ENCODE measurements at places on chromosomes 3 and 15.
A peak's percentile ranks its signal among the peaks of the same experiment; 100 is the strongest.

GRCh38 chr15:37046876-37047614 lies 53.3 kb downstream of the MEIS2 start:
- DNase-seq: peak; percentile 20

- no peak for DNase-seq
Measured at GRCh38 chr15:52338891-52339290, 43.3 kb upstream of the MYO5C start.

DNA sequence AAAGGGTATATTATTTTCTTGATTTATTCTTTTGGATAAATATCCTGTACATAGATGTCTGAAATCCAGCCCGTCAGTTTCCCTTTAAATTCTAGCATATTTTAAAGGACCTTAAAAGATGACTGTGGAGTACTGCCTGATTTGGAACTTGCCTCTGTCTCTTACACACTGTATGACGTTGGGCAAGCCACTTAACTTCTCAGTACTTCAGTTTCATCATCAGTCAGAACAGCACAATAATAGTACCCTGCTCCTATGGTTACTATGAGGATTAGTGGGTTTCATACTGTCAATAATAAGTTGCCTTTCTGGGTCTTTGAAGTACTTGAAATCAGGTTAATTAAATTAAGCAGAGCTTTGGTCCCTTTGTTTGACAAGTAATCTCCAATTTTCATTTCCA lies 374.3 kb downstream of the TIGIT start:
- DNase-seq: no peak

GRCh38 chr3:164459521-164460151 lies 618.7 kb downstream of the SI start:
- no peak for DNase-seq

DNA sequence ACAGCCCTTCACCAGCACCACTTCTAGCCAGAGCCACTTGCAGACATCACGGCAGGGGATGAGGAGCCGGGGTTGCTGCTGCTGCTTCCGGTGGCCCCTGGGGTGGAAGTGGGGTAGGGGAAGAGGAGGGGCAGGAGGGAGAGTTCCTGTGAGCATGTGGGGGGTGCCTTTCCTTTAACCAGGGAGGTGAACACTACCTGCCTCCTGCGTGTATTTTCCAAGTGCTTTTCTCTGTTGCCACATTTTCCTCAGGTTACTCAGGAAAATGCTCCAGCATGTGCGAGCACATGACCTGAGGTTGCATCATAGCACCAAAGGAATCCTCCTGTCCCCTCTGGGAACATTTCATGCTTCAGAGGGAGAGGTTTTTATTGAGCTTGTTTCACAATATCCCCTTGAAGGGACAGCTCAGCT lies 12.2 kb upstream of the SACM1L start:
- peak; percentile 68 for DNase-seq

- peak; percentile 48 for DNase-seq
Measured at GRCh38 chr3:136787349-136787748, 31.6 kb upstream of the SLC35G2 start.

DNA sequence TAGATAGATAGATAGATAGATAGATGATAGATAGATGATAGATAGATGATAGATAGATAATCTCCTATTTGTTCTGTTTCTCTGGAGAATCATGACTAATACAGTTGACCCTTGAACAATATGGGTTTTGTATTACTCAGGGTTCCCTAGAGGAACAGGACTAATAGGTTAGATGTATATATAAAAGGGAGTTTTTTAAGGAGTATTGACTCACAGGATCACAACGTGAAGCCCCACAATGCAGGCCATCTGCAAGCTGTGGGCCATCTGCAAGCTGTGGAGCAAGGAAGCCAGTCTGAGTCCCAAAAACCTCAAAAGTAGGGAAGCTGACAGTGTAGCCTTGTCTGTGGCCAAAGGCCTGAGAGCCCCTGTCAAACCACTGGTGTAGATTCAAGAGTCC lies 67.6 kb downstream of the PYDC2 start:
- DNase-seq: peak; percentile 3

DNA sequence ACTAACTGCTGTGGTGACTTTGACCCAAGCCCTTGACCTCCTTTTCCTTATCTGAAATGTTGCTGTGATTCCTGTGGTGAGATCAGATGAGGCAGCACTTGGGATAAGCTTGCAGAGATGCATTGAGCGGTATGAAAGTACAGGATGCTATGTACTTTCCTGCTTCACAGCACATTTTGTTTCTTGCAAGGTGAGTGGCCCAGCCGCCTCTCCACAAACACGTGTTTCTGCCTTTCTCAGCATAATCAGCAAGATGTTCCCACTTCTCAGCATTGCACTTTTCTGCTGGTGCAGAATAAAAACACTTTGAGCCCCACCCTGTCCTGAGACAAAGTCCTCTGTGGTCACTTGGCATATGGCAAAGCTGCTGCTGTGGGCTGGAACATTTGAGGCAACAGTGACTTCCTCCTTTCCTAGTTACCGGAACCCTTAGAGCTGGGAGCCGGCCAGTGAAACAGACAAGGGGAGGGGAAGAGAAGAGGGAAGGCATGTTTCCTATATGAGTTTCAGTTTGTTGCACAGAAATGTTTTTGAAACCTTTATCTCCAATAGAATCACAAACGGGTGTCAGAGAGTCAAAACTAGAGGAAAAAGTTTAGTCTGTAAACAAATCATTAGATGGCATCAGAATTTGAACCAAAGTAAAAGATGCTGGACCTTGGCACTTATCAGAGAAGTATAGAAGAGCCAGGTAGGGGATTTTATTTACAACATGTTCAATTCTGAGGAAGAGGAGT lies 5.0 kb downstream of the NUDT16 start:
- no peak for DNase-seq

DNA sequence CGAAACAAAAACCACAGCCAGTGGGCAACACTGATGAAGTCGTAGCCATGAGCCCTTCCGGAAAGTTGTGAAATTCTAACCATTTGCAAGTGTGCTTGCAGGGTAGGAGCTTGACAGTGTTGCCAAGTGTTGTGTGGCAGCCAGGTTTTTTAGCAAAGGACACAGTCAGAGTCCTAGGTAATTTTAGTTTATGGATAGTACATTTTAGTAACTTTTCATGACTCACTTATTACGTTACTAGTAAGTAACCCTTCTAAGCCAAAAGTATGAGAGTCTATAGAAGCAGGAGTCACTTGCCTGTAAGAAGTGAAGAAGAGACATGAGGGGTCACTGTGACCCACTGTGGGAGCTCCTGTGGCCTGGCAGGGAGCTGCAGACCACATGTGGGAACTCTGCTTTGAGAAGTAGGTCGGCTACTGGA lies 54.8 kb upstream of the ADPGK start:
- DNase-seq: no peak

DNA sequence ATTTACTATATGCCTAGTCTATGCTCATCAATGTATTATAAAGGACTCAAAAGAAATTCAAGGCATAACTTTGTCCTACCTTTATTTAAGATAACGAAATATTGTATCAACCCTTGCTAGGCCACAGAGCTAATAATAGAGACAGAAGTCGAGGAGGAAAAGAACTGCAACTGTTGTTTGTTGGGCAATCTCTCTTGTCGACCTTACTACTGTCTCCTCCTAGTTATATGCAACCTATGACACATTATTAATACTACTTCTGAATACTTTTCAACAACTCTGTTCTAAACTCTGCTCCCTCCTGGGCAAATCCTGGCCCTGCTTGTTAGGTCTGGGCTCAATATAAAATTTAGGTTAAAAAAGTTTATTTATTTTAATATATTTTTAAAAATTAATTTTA lies 24.6 kb downstream of the SPPL2A start:
- DNase-seq: no peak

DNA sequence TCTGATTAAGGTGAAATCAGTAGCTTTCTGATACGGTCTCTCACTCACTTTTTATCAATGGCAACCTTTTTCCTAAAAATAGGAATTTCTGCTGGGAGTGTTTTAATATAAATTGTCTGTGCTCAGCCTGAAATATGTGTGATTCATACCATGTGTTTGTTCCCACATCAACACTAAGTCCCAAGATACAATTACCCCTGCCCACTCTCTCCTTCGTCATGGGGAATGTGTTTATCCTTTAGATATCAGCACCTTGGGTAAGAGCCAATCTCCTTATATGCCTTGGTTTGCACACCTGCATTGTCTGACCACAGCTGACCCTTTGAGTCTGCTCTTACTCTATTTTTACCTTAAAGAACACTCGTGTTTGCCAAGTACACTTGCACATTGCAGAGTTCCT lies 356.4 kb downstream of the LPP start:
- DNase-seq: peak; percentile 67

GRCh38 chr3:26559227-26559626 lies 63.3 kb upstream of the LRRC3B start:
- peak; percentile 6 for DNase-seq

DNA sequence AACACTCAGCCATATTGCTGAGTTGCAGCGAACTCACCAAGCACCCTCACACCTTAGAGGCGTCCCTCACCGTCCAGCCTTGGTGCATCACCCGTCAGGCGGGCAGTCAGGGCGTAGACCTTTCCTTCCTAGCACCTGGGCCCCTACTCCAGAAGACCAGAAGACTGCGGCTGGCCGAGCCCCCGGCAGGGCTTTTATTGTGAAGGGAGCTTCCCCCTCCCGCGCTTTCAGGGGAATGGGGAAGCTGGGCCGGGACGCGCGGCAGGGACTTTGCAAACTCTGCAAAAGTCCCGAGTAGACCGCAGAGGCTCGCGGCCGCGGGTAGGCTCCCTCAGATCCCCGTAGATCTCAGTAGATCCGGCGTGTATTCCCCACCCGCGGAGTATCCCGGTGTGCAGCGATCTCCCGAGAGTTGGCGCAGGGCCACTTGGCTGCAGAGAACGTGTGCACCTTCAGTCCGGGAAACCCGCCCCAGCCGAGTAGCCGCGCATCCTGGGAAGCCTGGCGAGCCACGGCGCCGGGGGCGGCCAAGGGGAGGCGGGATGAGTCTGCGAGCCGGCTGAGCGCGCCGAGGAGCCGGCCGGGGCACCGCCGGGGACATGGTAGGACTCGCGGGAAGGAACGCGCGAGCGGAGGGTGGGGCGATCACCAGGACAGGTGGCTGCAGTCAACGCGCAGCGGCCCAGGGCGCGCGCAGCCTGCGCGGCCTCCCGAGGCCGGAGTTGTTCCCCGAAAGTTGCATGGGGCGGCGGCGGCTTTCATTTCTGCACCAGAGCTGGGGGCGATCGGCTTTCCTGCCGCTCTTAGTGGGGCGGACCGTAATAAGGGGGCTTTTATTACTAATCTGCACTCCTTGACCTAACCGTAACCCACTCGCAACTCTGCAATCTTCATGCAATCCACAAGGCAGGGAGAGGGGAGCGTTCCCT lies at the start of gene GASK1A:
Gene GASK1A, plus strand, starts transcription at position 268 of the 929 bp plus-strand sequence. Its CDS starts 332 bp downstream, at position 600.
- peak; percentile 6 for DNase-seq

GRCh38 chr15:38707802-38708671 lies 143.4 kb upstream of the RASGRP1 start:
- peak; percentile 81 for DNase-seq

GRCh38 chr3:141129049-141129448 lies 77.9 kb downstream of the SPSB4 start:
- DNase-seq: no peak

DNA sequence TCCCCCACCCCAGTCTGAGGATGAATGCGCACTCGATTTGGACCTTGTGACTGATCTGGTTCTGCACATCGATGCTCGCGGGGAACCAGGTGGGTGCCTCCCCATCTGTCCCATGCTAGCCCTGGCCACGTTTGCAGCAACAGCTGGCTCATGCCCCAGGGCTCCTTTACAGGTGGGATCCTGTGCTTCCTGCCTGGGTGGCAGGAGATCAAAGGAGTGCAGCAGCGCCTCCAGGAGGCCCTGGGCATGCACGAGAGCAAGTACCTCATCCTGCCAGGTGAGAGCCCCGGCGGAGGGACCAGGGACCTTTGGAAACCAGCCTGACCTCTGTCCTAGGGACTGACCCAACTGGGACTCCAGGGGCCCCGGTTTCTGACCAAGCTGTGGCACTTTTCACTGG lies 44.3 kb downstream of the DHX30 start:
- DNase-seq: no peak

- no peak for DNase-seq
Measured at GRCh38 chr3:126546013-126546412, 12.7 kb downstream of the C3orf22 start.

GRCh38 chr3:70824773-70825172 lies 512.3 kb upstream of the MDFIC2 start:
- DNase-seq: peak; percentile 86

- peak; percentile 3 for DNase-seq
Measured at GRCh38 chr3:87810452-87811016, 248.3 kb downstream of the CGGBP1 start.

DNA sequence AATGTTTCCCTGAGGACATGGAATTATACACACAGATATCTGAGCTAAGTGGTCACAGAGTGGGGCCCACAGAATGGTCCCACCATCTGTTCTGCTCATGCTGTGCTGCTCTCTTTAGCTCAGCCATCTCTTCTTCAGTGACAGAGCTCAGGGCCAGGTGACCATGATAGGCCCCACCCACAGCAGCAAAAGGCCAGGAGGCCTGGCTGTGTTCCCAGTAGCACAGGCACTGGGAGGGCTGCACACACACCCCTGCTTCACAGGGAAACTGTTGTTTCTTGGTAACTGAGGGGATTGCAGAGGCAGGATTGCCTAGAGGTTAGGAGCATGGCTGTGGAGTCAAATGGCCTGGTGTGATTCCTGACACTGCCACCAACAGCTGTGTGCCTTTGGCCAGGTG lies 4.8 kb upstream of the FBXW12 start:
- no peak for DNase-seq

- no peak for DNase-seq
Measured at GRCh38 chr3:59406943-59407342, 357.1 kb upstream of the CFAP20DC start.

DNA sequence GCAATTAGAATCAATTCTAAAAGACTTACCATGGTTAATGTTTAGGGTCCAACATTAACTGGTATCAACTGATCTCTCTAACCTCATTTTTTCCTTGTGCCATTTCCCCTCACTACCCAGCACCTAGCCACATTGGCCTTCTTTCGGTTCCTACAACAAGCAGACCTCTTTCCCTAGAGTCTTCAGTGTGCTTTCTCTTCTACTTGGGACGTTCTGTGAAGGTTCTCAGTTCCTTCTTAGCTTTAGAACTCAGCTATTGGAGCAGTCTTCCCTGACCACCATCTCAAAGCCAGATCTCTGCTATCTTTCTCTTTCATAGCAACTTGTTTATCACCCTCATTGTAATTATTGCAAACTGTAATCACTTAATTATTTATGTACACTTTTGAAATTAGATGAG lies 31.5 kb upstream of the MINDY4B start:
- DNase-seq: no peak

GRCh38 chr3:197737319-197737649 lies 580 bp upstream of the RUBCN start:
- DNase-seq: no peak

- no peak for DNase-seq
Measured at GRCh38 chr3:139477710-139478640, 1.7 kb upstream of the RBP2 start.

- DNase-seq: no peak
Measured at GRCh38 chr15:90192961-90193786, 8.0 kb upstream of the SEMA4B start.

- no peak for DNase-seq
Measured at GRCh38 chr3:184946917-184947316, 135.0 kb downstream of the VPS8 start.

DNA sequence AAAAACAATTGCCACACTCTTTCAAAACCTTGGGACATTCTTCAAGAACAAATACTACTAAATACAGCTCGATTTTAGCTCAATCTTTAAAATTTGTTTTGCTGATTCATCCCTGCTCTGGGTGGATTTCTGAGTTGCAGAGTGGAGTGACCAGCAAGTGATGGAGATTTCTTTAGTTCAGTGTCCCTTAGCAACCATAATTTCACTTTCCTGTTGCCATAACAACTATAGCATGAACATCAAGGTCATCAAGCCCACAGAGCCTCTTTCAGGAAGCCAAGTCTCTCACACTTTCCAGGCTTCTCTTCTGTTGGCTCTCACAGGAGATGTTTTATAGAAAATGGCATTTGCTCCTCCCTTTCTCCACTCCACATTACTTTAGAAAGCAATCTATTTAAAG lies 597.2 kb upstream of the ADAMTS9 start:
- DNase-seq: no peak
